ENCODE measurements at places on chromosomes 5 and 9.

DNA sequence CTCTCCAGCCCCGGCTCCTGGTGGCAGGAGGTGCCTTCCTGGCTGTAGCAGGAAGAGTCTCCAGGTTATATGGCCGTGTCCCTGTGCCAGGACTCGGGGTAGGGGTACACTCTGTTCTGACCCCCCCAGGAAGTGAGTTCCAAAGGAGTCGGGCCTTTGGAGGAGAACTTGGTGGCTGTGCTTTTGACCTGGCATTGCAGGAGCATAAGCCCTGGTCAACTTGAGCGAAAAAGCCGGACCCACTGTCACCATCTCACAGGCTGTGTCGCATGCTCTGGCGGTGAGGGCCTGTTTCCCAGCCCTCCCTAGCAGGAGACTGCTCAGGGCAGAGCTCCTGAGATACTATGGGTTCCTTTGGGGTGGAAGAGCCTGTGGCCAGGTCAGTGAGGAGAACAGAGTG, 36.0 kb downstream of the GADD45G start:
- DNase-seq: no peak

DNA sequence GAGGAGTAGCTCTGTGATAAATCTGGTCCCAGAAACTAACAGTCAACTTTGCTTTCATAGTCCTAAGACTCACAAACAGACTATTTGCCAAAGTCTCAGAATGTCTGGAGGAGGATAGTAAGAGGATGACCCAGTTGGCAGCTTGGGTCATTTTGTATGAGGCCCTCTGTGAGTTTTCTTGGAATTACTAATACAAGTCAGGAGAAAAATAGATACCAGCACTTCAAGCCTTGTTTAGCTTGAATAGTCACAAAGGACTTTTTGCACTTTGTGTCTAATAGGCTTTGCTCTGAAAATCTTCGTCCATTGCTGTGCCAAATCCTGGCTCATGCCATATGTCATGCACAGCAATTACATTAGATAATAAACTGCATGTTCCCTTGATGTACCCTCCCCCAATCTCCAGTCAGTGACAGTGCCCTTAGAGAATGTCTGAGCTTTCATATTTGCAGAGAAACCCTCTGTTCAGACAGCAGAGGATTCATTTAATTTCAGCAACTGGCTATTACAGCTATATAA, 612.8 kb downstream of the CSNK1G3 start:
- DNase-seq: no peak

DNA sequence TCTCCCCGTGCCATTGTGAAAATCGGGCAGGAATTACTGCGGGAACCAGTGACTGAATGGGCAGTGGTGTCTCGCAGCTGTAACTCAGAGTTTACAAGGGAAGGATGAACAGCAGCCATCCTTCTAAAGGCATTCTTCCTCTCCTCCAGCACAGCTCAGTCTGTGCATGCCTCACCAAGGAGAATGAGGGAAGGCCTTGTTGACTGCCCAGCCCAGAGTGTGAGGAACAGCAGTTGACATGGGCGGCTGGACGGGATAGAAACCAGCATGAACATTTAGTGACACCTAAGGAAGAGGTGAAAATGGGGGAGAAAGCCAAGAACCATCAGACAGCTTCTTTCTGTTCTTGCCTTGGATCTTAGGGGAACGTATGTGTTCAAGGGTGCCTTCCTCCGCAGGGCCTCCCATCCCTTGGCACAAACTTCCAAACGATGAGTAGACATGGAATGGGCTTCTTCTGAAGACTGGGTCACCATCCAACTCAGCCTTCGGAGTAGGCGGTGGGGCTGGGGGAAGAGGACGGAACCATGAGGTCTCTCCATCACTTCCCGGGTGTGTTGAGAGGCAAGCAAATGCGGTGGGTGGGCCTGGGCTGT, 887 bp upstream of the PDE8B start:
- DNase-seq: no peak

GRCh38 chr9:125633116-125633745, 73.8 kb downstream of the MAPKAP1 start:
- no peak for DNase-seq

DNA sequence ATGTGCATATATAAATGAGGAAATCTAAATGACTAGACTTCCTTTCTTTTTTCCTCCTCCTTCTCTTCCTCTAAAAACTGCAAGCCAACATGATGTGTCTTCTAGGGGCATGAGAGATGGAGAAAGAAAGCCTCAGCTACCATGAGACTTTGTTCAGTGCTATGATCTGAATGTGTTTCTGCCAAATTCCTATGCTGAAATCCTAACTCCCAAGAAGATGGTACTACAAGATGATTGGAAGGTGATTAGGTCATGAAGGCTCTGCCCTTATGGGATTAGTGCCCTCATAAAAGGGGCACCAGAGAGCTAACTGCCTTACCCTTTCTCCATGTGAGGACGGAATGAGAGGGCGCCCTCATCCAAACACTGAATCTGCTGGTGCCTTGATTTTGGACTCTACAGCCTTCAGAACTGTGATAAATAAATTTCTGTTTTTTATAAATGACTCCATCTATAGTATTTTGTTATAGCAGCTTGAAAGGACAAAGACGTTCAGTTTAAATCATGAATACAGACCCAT, 72.2 kb upstream of the IL6ST start:
- DNase-seq: no peak

- no peak for DNase-seq
Measured at GRCh38 chr5:53030893-53031292, 41.7 kb downstream of the ITGA2 start.

Data from NCI-H1930 (cell line).